ENCODE measurements at places on chromosomes 12 and 14. TPM values are rescaled to one million over a fixed set of nuclear protein-coding genes. Genes with fewer than 3 reads are reported as not detected.

Gene ZNF740
- polyA plus RNA-seq = 4.7 TPM

Gene PZP
- 0.13 TPM for polyA plus RNA-seq

Gene NTS
- polyA plus RNA-seq = 0.15 TPM

Gene MAP1LC3B2
- polyA plus RNA-seq = 9.2 TPM

Gene IL23A
- not detected for polyA plus RNA-seq

Gene RBP5
- polyA plus RNA-seq = 0.18 TPM

Gene TAS2R8
- polyA plus RNA-seq = not detected

Gene TBC1D30
- polyA plus RNA-seq = 0.51 TPM

Gene ABHD12B
- polyA plus RNA-seq = not detected

Gene KRT77
- polyA plus RNA-seq = not detected

Gene TAS2R42
- not detected for polyA plus RNA-seq

Gene HOXC11
- polyA plus RNA-seq = 0.95 TPM

Gene TAS2R9
- not detected for polyA plus RNA-seq

Gene PPM1A
- 174 TPM for polyA plus RNA-seq

Gene RDH5
- 14.0 TPM for polyA plus RNA-seq

Gene DCN
- 222 TPM for polyA plus RNA-seq

Gene FGF23
- polyA plus RNA-seq = not detected

Gene AKAP5
- 0.01 TPM for polyA plus RNA-seq

Gene GDF3
- 0.37 TPM for polyA plus RNA-seq

Gene EML5
- 0.04 TPM for polyA plus RNA-seq

Gene MOAP1
- 22.6 TPM for polyA plus RNA-seq

Gene M6PR
- 45.0 TPM for polyA plus RNA-seq

Gene GPR68
- not detected for polyA plus RNA-seq

Gene WSB2
- polyA plus RNA-seq = 113 TPM

Gene B4GALNT3
- polyA plus RNA-seq = 0.57 TPM

Gene GAS2L3
- polyA plus RNA-seq = 0.61 TPM

Gene WNT1
- polyA plus RNA-seq = not detected

Gene KLHL33
- 0.30 TPM for polyA plus RNA-seq

Gene TOMM20L
- polyA plus RNA-seq = not detected
